ENCODE measurements at places on chromosomes 16 and 17.

GRCh38 chr17:74190154-74190553 is 13.3 kb upstream of the RPL38 start:
- DNase-seq, result no peak

- no peak for DNase-seq
Measured at GRCh38 chr16:14502932-14503741, 126.9 kb downstream of the PARN start.

- DNase-seq, result peak; percentile 92
Measured at GRCh38 chr17:78970834-78971755, 8.6 kb downstream of the LGALS3BP start.

DNA sequence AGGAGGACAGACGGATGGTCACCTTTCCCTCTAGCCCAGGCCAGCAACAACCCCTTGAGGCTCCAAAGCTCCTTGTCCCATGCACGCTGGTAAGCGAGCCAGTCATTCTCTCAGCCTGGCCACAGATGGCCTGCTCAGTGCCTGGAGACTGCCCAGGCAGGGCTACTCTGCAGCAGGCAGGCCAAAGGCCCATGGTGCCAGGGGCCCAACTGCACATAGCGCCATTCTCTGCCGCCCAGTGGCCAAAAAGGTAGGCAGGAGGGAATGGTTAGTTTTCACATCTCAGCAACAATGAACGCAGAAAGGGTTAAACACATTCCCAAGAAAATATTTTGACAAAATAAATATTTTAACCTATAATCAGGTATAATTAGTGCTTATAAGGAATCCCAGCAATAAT is 7.7 kb upstream of the SREBF1 start:
- DNase-seq, result no peak

DNA sequence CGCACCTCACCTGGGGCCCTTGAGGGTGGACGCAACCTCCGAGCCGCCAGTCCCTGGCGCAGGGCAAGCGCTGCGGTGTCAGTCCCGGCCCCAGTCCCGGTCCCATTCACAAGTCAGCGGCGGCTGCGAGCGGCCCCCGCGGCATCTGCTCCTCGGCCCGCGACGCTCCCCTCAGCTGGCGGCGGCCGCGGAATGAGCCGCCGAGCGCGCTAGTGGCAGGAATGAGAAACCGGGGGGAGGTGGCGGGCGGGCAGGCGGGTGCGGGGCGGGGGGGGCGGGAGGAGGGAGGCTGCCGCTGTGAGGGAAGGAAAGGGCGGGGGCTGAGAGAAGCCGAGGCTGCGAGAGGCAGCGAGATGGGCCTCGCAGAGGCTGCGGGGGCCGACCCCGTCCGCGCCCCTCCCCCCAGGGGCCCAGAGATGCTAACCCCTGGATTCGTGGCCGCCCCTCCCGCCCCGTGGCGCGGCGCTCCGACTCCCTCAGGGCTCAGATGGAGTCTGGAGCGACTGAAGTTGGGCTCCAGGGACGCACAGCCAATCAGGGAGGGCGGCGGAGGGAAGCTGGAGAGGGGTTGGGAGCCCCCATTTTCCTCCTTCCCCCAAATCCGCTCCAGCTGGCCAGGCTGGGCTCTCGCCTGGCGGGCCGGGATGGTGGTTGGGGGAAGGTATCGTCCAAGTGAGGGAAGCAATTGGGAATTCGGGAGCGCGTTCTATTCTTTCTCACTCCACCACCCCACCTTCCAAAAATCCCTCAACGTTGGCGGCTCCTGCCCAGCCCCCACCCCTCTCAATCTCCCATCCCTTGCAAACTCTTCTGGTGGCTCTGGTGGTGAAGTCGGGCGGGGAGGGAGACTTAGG is at the start of gene CDH11:
Gene CDH11, minus strand, starts transcription at position 194 of the 854 bp plus-strand sequence. CDS start 117,194 bp downstream, outside the sequence.
- DNase-seq, result peak; percentile 81

DNA sequence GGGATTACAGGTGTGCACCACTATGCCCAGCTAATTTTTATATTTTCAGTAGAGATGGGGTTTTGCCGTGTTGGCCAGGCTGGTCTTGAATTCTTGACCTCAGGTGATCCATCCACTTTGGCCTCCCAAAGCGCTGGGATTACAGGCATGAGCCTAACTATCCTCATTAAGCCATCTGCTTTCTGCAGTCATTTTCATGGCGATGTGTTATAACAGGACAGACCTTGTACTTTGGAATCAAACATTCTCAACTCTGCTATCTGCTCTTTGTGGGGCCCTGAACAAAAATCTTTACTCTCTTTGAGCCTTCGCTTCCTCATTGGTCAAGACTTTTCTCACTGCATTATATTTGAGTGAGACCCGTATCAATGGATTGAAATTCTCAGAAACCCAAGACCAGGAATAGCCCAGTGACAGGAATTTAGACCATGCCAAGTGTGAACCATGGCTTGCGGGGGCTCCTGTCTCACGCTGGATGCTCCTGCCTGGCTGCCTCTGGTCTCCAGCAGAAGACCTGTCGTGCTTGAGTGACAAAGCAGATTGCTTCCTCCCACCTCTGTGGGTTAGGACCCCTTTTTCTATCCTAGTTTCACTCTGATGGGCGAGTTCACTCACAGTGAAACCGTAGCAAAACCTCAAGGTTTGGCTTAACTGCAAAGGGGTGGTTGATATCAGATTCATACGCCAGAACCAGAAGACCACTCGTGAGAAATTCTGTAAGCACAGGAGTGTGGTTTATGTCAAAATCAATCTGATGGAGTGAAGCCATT is 519.1 kb downstream of the MAF start:
- DNase-seq, result no peak

DNA sequence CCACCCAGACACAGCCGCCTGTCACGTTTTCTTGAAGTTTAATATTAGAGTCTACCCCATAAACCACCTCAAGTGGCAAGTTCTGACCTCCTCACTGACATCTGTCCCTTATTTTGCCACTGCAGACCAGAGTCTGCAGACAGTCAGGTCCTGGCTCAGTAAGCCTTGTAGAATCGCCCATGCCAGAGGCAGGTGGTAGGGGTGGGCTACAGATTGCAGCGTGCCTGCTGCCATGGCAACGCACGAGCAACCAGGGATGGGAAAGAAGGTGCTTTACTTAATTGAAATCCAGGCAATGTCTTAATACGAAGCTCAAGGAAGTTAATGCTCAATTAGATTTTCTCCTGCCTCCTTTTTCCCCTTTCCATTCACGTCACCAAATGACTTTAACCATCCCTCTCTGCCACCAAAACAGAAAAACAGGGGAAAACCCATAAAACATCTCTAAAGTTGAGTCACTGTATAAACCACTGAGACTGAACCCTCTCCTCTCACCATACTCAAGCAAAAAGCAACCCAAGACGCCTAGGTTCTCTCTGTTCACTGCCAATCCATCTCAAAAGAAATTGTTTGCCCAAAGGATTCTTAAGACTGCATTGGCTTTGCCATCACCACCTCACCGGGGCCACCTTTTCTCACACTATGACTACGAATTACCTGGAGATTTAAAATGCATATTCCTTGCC is 228.8 kb downstream of the SLC39A11 start:
- DNase-seq, result no peak

DNA sequence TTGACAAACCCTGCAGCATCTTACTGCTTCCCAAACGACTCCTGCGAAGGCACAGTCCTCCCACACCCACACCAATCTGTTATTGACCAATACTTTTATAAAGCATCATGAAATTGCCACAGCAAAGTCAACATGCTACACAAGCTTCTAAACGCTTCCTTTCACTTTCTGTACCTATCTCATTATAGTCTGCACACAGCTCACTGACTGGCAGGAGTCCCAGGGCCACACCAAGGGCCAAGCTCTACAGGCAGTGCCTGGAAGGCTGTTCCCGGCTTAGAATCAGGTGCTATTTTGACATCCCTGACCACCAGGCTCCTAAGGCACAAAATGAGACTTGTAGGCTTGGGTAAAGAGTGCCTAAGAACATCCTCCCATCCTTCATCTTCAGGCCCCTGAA is 39.5 kb downstream of the USP7 start:
- DNase-seq, result no peak

Data from H1 (cell line).